Stimulated activated CD4-positive, alpha-beta T cell treated with anti-CD3 and anti-CD28 coated beads, Interleukin-4, amount 100 ng/mL, for 1 hour (primary cell): ENCODE measurements at places on chromosomes 5 and 9.

- no peak for DNase-seq
Observed at GRCh38 chr9:126051446-126052130, 275.0 kb upstream of the MVB12B start.

- DNase-seq, result no peak
Observed at GRCh38 chr5:14675865-14676300, 11.4 kb downstream of the OTULIN start.

GRCh38 chr5:141685591-141685990 is 3.6 kb upstream of the ARAP3 start:
- DNase-seq, result no peak

GRCh38 chr9:133919253-133920115 is 72.6 kb downstream of the VAV2 start:
- DNase-seq, result no peak

DNA sequence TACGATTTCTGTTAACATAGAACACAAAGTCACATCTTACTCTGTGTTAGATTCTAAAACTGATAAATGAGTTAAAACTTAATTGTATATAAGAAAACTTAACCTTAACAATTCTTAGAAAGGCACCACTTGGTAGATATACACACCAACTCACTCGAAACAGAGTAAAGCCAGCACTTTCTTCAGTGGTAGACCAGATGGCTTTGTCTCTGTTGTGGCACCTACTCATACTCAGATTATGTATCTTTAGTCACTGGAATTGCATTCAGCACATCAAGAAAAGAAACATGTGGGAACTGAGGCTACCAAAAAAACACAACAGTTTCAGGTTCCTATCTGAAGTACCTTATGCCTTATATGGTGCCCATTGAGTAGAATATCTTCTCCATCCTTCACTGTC is 192.5 kb downstream of the ZNF608 start:
- no peak for DNase-seq

- no peak for DNase-seq
Observed at GRCh38 chr9:4086119-4087090, 213.5 kb downstream of the GLIS3 start.

- DNase-seq, result no peak
Observed at GRCh38 chr5:153460421-153460820, 30.0 kb upstream of the GRIA1 start.

DNA sequence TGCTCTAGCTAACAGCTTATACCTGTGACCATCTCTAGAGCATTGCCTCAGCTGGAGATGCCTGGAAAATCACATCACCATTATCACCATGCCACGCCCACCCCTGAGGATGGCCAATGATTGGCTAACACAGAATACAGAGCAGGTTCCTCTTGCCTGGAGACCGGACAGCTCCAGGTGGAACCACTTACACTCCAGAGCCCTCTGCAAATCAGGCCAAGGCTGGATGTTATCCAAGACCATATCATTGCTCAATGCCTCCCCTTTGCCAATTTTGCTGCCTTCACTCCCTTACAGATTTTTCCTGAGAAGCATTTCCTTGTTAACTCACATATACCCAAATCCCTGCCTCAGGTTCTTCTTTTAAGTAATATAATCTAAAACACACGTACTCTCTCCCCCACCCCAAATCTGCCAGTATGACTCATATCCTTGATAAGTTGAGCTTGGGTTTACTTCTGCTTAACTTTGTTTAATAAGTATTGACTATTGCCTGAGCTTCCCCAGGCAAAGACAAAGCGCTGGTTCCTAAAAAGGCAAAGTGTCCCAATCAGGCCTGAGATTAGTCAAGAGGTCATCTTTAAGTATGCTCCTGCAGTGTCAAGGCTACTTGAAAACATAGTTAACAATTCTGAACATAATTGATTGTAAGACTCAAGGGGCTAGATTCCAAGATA is 309.6 kb downstream of the EPB41L4A start:
- no peak for DNase-seq

GRCh38 chr5:151617841-151618710 is 26.9 kb upstream of the FAT2 start:
- DNase-seq, result no peak

- no peak for DNase-seq
Observed at GRCh38 chr5:115542086-115542485, 2.5 kb downstream of the FEM1C start.

DNA sequence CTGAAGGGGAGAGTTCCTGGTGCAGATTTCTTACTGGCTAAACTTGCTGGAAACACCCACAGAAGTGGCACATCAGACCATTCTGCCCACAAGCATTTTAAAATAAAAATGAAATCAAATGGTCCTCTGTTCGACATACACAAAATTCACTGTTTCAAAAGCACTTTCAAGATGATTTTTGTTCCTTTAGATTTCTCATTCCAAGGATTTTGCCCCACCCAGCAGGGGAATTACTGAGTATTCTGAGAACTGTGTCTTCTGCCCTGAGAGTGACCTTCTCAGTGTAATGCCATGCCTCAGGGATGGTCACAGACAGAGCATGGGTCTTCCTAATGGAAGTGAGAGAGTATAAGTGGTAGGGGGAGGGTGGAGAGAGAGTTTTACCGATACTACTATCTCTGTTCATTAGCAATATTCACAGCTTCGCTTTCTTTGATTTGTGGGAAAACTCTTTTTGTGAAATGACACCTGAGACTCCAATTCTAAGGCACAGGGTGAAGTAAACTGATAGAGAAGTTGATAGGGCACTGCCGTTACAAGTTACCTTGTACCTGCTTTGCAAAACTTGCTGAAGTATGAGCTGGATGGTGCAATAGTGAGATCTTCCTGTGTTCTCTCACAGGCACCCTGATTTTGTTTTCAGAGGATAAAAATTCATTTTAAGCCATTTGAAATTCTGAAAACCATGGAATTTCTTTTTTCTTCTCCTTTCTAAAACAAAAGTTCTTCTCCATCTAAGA is 95.8 kb upstream of the CD180 start:
- no peak for DNase-seq

GRCh38 chr5:158166424-158166823 is 307.5 kb upstream of the CLINT1 start:
- DNase-seq, result no peak

- DNase-seq, result no peak
Observed at GRCh38 chr5:108523360-108523759, 141.5 kb upstream of the FBXL17 start.

DNA sequence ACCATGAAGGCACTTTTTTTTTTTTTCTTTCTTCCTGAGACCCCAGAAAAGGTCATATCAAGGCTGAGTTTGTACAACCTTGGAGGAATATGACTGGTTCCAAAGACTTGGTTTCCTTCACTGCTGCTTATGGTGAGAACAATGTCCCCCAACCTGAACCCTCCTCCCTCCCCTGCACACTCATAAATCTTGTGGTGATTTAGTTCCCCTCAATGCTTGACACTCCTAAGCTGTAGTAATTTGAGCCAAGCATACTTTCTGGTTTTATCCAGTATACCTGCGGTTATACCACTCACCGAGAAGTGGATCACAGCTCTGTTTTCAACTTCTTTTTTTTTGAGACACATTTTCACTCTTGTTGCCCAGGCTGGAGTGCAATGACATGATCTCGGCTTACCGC is 149.9 kb upstream of the KLF4 start:
- DNase-seq, result no peak

DNA sequence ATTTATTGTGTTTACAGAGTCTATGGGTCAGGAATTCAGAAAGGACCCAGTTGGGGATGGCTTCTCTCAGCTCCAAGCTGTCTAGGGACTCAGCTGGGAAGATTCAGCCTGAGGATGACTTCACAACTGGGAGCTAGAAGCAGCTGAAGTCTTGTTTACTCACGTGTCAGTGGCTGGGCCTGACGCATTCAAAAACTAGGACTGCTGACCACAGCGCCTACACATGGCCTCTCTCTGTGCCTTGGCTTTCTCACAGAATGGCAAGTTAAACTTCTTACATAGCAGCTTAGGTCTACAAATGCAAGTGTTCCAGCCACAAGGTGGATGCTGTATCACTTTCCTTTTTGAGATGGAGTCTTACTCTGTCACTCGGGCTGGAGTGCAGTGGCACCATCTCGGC is 16.3 kb upstream of the PPP2CA start:
- no peak for DNase-seq

GRCh38 chr9:79567671-79568098 is 4.1 kb upstream of the TLE4 start:
- no peak for DNase-seq

- no peak for DNase-seq
Observed at GRCh38 chr9:35366627-35367026, 123.3 kb upstream of the RUSC2 start.

GRCh38 chr9:4196376-4196775 is 103.5 kb downstream of the GLIS3 start:
- no peak for DNase-seq

DNA sequence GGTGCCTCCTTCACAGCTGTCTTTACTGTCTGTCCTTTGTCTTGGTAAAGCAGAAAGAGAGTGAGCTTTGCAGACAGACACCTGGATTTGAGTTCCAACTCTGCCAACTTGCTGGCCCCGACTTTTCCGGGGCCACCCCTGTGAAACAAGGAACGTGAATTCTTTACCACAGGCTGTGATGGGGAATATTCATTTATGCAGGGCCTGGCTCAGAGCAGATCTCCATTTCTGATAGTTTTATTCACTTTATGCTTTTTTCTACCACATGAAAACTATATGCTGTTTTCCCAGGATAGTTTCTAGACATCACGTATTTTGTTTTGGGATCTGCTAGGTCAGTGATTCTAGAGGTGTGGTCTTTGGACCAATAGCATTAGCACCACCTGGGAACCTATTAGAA is 211.8 kb downstream of the GRIA1 start:
- no peak for DNase-seq

DNA sequence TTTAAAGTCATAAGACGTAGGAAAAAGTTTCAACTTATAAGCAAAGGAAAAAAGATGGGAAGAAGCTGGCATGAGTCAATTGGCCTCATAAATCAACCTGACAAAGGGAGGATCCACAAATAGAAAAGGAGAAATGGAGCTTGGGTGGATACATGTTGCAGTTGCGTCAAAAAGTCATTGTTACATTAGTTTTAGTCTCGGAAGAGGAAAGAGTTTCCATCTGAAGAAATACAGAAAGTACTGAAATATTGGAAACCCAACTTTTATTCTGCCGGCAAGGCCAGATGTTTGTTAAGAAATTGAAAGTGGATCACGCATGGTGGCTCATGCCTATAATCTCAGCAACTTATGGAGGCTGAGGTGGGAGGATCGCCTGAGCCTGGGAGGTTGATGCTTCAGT is 11.3 kb upstream of the TIMD4 start:
- DNase-seq, result no peak

DNA sequence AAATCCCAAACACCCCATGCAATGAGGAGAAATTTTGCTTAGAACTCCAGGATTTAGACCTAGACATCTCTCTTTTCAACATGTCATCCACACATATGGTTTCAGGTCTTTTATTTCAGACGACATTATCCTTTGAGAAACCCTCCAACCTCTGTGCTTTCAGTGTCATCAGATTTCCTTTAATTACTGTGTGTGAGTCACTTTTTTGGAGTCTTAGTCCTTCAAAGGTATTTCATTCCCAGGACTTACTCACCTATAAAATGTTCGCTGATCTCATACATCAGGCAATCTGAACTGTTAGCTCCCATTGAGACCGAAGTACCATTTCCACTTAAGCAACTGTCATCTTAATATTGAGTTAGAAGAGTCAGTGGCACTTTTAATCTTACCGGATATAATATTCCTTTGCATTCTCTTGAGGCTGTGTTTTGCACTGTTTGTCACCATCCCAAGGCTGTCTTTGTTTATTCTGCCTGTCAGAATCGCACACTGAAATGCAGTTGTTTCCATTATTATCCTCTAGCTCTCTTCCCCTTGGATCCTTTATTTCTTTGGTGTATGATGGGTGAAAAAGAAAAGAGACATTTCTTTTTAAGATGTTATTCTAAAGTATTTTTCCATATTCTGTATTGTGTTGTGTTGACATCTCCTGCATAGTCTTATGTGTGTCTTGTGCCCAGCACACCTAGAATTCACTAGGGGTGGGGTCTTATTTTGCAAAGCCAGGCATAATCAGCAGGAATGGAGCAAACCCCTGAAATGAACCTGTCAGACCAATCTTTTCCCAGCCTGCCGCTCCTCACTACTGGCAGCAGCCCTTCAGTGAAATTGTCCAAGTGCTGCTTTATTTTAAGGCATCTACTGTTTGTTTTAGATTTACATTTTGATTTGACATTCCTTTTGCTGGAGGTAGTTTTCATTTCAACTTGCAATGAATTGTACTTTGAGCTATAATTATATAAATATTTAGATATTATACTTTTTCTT is 155.4 kb downstream of the PAM start:
- DNase-seq, result no peak

DNA sequence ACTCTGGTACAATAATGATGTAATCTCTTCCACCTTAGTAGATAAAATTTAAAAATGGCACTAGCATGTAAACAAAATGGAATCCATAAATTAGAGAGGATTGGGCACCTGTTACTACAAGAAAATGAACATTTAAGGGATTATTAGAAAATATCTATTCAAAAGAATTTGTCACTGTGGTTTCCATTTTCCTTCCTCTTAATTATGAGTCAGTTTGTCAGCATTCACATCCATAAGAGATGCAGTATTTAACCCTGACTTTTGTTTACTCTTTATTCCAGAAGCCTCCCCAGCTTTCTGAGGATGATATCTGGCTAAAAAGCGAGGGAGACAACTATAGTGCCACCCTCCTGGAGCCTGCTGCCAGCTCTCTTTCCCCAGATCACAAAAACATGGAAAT is 72.1 kb downstream of the C9orf152 start:
- no peak for DNase-seq

- no peak for DNase-seq
Observed at GRCh38 chr5:150034662-150035061, 34.1 kb downstream of the HMGXB3 start.

DNA sequence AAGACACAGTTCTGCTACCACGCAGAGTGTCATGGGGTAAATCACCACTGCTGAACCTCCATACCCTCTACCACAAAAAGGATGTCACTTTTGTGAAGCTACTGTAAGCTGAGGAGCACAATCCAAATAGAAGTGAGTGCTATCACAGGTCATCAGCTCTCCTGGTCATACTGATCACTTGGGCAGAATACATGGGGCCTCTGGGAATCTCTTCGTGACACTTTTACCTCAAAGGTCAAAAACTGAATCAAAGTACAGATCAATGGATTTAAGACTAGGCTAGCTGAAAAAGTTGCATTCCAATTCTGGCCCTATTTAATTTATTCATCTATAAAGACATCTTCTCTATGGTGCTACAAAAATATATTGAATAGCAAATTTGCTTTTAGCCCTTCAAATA is 115.5 kb downstream of the MPDZ start:
- DNase-seq, result no peak

DNA sequence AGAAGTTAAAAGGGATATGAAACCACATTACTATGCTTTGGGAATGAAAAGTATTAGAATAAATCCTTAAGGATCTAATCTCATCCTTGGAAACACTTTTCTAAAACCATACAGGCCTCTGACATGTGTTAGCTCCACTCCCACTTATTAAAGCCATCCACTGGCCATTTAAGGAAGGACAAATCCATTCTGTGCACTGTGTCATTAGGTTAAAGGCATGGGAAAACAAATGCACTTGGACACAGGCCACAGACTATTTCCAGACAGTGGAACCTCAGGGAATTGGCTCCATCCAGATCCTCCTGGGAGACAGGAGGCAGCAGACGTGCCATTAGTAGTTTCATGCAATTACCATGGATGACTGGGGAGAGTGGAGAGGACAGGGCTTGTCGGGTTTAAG is 454.9 kb downstream of the ENC1 start:
- DNase-seq, result no peak
